Cardiac septum (tissue), 1 donor: ENCODE measurements at places on chromosomes 12 and 14. TPM values are rescaled to one million over a fixed set of nuclear protein-coding genes. Genes with fewer than 3 reads are reported as not detected.

GRCh38 chr14:70792939-70793338 lies 16.4 kb downstream of the MAP3K9 start:
- DNase-seq: no peak

SMARCD1 gene
- 20.5 TPM for total RNA-seq

DNA sequence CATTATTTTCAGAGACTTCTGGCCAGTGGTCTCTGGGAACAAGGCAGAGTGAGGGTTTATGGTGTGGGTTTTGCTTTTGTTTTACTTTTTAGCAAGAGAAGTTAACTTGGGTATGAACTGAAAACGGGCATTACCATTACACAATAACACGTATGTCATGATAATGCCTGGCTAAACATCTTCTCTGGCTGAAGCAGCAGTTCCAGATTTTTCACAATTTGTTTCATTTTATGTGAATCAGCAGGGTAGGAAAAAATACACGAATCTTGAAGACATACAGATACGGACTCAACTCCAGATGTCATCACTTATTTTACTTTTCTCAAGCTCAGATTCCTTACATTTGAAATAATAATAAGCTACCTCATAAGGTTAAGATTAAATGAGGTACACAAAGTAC lies 2.5 kb upstream of the PCNX4 start:
- DNase-seq: no peak

VRTN gene
- not detected for total RNA-seq

ADAM21 gene
- total RNA-seq: 0.54 TPM

GRCh38 chr12:5081016-5081415 lies 37.3 kb downstream of the KCNA5 start:
- DNase-seq: no peak

RTN1 gene
- 0.97 TPM for total RNA-seq

GRCh38 chr14:64806862-64807495 lies 72.7 kb downstream of the SPTB start:
- DNase-seq: no peak

OTOGL gene
- total RNA-seq: 0.51 TPM

GRCh38 chr12:112111931-112112330 lies 3.3 kb upstream of the NAA25 start:
- DNase-seq: no peak

DNA sequence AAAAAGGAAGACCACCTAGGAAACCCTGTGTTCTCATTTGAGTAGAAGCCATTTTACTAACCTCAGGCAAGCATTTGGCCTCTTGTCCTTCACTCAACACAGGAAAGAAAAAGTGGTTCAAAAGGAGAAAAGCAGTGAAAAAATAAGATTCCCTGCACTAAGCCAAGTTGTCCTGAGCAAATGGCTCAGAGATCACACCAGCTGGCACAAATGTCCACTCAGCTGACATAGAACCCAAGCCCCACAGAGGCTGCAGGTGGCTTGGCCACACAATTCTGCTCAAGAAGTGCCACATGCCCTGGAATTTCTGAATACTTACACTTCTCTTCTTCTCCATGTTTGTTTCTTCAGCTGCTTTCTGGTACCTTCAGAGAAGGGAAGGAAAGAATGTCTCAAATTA lies 52.0 kb downstream of the LIMA1 start:
- DNase-seq: no peak

DNA sequence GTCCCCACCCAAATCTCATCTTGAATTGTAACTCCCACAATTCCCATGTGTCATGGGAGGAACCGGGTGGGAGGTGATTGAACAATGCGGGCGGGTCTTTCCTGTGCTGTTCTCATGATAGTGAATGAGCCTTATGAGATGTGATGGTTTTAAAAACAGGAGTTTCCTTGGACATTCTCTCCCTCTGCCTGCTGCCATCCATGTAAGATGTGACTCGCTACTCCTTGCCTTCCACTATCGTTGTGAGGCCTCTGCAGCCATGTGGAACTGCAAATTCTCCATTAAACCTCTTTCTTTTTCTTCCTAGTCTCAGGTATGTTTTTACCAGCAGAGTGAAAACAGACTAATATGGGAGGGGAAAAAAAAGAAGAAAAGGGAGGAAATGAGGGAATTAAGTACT lies 22.6 kb upstream of the ARHGAP5 start:
- no peak for DNase-seq

DNA sequence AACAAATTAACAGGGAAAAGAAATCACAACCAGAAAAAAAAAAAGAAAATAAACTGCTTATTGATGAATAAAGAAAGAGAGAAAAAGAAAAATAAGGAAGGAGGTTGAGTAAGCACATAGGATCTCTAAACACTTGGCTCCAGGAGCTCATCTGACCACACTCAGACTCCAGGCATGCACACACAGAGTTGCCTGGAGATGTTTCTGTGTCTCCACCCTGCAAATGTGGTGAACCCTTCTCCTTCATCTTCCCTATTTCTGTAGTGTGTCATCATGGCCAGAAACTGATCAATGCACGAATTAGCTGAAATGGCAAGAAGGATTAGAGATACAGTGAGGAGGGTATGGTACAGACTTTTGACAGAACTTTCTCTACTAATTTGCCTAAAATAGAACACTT lies 20.2 kb downstream of the OR4N2 start:
- DNase-seq: no peak

- DNase-seq: no peak
Observed at GRCh38 chr14:50260511-50260910, 29.1 kb upstream of the SOS2 start.

DNA sequence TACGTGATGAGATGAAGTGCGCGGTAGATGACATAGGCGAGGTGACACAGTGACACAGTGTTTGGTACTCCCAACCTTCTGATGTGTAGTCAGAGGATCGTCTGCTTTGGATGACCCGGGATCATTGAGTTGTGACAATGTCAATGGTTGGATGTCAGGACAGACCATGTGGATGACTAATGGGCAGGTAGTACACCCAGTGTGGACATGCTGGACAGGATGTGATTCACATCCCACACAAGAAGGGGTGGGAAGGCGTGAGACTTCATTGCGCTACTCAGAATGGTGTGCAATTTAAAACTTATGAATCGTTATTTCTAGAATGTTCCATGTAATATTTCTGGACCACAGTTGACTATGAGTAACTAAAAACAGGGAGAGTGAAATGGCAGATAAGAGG lies 23.8 kb downstream of the MAP3K9 start:
- no peak for DNase-seq

DNA sequence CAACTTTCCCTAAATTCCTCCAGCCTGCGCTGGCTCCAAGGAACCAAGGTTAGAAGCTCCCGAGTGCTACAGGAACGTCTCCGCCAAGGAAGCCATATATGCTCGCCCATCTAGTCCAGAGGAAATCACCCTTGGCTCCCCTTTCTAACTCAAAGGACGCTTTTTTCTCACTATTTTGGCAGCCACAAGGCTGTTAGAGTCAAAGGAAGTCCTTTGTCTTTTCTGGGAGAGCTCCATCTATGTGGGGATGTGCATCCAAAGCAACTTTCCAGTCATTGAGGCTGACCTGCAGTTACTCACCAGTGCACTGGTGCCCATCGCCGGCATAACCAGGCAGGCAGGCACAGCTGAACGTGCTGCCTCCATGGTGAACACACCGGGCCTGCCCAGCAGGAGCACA lies 37.6 kb downstream of the RTRAF start:
- DNase-seq: no peak

CDC42BPB gene
- 81.8 TPM for total RNA-seq

DNA sequence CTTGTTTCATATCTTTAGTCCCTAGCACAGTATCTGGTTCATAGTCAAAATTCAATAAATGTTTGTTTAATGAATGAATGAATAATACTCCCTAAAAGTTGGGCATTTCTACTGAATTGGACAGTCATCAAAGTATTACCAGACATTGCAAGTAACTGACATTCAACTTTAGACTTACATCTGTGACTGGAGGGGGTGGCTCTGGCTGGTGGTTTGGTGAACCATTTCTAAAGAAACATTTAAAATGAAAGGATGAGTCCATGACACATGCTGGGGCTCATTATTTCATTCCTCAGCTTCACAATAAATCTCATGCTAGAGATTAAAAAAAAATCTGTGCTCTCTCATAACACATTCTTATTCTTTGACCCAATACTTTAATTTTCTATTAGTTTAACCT lies 20.6 kb upstream of the CSRNP2 start:
- DNase-seq: no peak

GRCh38 chr12:132512197-132513069 lies 22.5 kb downstream of the FBRSL1 start:
- DNase-seq: no peak

DNA sequence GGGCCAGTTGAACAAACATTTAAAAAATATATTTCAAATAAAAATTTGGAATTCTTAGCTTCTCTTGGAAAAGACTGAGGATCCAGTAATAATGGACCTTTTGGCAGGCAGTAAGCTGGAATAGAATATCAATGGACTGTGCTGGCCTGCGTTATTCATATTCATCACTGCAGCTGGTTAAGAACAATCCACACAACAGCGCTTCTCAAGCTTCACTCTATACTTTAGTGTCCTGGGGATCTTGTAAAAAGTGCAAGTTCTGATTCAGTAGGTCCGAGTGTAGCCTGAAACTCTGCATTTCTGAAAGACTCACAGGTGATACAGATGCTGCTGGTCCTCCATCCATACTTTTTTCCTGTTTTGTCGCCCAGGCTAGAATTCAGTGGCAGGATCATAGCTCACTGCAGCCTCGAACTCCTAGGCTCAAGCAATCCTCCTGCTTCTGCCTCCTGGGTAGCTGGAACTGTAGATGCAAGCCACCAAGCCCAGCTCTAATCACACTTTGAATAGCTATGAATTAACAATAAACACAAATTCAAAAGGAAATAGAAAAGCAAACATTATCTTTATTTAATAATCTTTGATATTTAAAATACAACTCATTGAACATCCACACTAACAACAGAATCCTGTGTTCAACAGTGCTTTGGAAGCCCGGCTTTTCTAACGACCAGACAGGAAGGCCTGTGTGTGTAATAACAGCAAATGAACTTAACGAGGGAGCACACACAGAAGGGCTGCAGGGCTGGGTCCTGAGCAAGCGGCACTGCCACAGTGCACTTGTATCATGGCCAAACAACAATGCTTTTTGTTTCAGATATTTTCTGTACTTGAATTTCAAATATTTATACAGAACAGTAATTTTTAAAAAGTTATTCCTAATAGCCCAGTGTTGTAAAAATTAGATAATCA lies 18.4 kb upstream of the TRIP11 start:
- DNase-seq: no peak

DNA sequence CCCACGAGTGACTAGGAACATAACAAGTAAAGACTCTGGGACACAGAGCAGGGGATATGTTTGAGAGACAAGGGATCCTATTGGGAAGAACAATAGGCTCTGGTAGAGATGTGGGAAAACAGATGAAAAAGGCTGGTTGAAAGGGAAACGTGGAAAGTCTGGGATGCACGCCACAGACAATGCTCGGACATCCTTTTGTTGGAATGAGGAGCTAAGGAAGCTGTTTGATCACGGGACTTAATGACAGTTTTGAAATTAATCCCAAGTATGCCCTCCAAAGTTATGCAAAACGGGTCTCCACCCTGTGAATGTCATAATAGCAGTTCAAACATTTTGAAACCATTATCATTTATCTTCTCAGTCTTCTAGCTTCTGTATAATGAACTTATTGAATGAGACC lies 31.7 kb upstream of the ANO2 start:
- DNase-seq: no peak

- no peak for DNase-seq
Observed at GRCh38 chr12:78331753-78332152, 501.1 kb downstream of the NAV3 start.

DNA sequence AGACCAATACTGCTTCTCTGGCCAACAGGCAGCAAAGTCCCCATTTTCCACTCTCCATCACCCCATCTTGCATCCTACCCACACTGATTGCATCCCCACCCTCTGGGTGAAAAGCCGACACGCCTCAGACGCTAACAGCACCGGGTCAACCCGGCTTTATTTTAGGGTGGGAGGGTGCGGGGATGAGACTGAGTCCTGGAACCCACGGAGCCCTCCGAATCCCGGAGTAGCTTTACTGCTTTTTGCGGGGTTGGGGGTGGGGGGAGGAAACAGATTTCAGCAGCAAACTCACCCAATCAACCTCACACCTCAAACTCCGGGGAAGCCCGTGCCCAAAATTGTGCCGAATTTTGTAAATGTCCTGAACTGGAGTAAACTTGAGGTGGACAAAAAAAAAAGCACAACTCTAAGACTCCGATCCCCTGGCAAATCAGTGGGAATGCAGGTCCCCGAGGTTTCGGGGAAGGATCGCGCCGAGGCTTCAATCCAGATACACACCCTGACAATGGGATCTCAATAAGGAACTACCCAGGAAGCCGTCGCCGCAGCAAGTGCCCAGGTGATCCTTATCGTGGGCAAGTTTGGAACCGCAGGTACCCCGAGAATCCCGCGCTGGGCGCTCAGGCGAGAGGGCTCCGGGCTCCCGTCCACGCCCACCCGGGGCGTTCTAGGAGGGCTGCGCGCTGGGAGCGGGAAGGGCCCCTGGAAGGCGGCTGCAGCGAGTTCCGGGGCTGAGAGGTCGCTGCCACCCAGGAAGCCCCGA lies 1.1 kb downstream of the GCH1 start:
- DNase-seq: peak; percentile 76

MYH6 gene
- total RNA-seq: 170 TPM

BDKRB1 gene
- total RNA-seq: not detected

GRCh38 chr14:77760381-77761204 lies at the start of gene SNW1:
Gene SNW1 (minus strand): TSS chr14:77761156. CDS start chr14:77761127, 29 bp downstream.
- peak; percentile 97 for DNase-seq
